Stimulated activated CD4-positive, alpha-beta T cell treated with anti-CD3 and anti-CD28 coated beads, Interleukin-4, amount 100 ng/mL, for 4 hours (primary cell): ENCODE measurements at places on chromosomes 4 and X.

DNA sequence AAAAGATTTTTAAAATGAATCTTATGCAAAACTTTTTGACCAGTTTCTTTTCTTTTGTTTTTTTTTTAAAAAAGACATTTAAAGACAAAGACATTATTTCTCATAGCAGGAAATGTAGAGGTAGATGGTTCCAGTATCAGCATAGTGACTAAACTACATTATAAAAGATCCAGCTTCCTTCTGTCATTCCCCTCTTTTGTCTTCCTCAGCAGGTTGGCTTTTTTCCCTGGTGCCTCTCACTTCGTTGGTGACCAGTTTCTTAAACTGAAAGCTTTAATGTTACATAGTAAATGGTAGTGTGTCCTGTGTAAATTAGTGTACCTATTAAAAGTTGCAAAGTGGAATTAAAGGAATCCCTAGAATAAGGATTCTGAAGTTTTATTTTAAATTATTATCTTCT is 36.1 kb downstream of the DCK start:
- no peak for DNase-seq

DNA sequence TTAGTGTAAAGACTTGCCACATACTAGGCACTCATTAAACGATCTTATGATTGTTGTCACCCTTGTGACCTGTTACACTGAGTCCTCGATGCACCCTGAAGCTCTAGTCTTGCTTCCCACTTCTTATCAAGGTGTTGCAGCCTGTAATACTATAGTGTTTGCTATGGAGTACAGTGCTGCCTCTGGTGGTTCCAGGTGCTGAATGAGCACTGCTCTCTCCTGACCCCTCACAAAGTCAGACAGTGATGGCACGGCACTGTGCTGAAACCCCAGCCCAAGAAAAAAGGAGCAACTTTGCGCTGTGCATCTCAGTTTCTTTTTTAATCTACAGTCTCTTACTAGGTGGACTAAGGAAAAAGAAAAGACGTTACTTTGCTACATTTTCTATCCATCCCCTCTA is 106.3 kb downstream of the GC start:
- no peak for DNase-seq

GRCh38 chr4:68592673-68593072 is 16.6 kb upstream of the UGT2B17 start:
- DNase-seq, result no peak

DNA sequence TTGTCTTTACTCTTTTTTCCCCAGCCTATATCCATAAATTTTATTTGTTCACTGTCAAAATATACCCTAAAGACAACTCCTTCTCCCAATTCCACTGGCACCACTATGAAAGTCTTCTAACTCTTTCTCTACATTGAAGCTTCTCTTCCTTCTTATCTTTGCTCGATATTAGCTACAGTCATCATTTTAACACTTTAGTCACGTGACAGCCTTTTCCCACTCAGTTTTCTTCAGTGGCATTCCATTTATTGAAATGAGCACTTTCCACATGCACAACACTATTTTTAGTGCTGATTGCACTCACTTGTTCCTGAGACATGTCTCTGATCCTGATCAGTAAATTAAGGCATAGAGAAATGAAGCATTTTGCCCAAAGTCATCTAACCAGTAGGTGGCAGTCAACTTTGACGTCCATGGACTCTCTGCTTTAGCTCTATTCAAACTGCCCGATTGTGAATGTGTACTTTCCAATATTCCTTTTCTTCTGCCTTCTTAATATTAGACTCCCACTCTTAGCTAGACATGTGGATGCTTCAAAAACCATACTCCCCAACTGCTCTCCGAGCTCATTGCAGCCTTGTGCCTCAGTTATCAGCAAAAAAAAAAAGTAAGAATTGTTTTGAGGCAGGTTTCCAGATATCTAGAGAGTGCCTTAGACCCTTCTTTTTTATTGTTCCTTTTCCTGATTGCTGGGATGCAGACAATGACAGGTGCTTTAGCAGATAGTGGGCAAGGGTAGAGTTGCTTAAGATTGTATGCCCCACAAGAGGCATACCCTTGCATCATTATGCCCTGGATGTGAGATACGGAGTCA is 394.4 kb upstream of the ADGRL3 start:
- DNase-seq, result no peak

DNA sequence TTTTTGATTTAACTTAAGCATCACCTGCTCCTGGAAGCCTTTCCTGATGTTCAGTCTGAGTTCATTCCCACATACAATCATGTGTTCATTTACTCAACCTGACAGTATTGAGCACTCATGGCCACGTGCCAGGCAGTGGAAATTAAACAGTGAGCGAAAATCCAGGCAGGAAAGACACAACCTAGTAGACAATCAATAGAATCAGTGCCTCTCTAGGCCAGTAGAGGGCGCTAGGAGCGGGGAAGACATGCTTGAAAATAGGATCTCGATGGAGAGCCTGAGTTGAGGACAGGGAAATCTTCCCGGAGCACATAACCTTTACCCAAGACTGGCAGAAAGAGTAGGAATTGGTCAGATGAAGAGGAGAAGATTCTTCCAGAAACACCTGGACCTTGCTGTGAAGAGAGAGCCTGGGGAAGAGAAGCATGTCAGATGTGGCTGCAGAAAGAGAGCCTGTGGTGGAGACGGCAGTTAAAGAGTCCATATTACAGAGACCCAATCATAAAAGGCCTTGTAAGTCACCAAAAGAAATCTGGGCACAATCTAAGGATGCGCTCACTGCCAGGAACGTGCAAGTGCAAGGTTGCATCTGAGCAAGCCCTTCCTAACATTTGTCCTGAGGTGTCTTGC is 103.5 kb downstream of the LDB2 start:
- peak; percentile 13 for DNase-seq

- DNase-seq, result peak; percentile 6
These were observed 123.4 kb downstream of the ASB9 start for GRCh38 chrX:15146515-15146914.

GRCh38 chr4:86825511-86825910 is 23.7 kb downstream of the SLC10A6 start:
- DNase-seq, result no peak

DNA sequence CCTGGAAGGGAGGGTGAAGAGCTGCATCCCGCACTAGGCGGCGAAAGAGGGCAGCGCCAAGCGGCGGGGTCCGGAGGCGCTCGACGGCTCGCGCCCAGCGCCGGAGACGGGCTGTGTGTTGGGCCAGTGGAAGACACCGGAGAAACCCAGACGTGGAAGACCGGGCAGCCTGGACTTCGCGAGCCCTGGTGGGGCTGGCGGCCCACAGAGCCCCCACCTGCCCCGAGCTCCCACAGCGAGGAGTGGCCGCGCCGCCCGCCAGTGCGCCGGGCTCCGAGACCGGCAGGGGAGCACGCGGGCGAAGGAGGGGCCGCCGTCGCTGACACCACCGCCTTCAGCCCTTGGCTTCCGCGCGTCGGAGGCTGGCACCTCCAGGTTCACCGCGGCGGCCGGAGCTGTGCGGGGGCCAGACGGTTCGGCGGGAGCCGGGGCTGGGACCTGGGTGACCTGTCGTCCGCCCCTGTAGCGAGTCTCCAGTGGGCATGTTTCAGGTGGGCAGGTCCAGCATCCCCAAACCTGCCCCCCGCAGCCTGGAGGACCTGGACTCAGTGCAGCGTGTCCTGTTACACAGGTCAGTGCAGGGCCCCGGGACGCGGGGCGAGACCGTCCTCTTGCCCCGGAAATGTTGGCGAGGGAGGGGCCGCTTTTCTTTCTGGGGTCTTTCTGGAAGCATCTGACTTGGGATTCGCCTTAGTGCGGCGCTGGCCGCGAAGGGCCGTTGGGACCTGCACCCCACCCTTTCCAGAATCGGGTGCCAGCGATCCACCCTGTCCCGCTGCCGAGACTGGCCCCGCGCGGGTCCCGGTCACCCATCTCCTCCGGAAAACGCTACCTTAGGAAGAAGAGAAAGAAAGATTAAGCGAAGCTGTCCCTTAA is 9.6 kb upstream of the INTU start:
- peak; percentile 2 for DNase-seq

- DNase-seq, result no peak
These were observed 98.3 kb downstream of the DCLK2 start for GRCh38 chr4:150176547-150176946.

- DNase-seq, result no peak
These were observed 79.6 kb downstream of the CENPC start for GRCh38 chr4:67465763-67466052.

DNA sequence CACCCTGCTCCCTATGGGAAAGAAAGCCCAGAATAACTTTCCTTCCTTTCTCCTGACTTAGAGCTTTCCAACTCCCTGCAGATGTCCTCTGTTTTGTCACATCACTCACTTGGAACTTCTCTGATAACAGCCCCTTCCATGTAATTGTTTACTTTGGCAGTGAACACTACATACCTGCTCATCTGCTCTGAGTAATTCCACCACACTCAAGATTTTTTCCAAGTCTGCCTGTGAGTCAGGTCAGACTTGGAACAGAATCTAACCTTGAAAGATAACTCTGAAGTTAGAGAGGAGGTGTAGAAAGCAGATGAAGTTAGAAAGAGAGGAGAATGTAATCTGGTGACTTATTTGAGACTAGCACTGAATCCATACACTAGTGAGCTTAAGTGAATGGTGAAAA is 7.4 kb downstream of the MAGEB10 start:
- DNase-seq, result no peak

- DNase-seq, result no peak
These were observed 200.6 kb downstream of the BCOR start for GRCh38 chrX:39896951-39897740.

DNA sequence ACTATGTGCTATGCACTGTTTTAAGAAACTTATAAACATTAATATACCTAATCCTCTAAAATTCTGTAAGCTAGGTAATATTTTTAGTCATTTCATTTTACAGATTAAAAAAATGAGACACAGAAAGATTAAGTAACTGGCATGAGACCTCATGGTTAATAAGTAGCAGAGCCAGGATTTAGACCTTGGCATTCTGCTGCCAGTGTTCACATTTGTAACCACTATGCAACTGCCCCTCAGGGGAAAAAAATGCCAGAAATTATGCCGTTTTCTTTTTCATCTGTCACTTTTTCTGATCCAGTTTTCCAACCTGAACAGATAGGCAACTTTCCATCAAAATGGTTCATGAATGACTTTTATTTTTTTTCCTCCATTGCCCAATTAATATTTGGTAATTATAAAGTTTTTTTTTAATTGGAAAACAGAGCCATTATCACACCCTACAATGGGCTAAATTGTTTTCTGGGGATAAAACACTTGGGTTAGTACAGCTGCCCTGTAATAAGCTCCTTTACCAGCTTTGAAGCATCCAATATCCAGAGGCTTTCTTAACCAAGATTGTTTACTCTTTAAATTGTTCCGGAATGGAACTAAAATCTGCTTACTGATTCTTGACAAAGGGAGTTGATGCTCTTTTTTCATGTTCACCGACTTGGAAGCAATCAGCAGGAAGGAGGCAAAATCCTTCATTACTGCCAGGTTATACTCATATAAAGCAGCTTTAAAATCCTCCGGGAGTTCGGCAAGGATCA is 56.4 kb upstream of the DDX60 start:
- no peak for DNase-seq

GRCh38 chr4:161828061-161828460 is 335.7 kb downstream of the FSTL5 start:
- DNase-seq, result no peak

DNA sequence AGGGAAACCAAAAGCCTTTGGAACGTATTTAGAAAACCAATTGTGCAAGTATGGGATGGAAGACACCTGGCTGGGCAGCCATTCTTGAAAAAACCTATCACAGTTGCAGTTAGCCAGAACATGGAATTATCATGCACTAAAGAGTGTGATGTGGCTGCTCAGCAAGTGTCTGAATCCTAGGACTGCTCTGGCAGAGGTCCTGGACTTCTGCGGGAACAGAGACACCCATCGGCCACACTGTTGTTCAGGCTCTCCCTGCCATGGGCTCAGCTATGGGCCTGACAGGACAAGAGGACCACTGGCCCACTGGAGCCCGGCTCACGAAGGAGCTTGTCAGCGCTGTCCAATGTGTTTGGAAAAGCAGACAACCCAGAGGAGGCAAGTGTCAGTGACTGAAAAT is 115.7 kb upstream of the GPC4 start:
- DNase-seq, result no peak

- no peak for DNase-seq
These were observed 111.5 kb downstream of the AFAP1 start for GRCh38 chr4:7828011-7828720.

DNA sequence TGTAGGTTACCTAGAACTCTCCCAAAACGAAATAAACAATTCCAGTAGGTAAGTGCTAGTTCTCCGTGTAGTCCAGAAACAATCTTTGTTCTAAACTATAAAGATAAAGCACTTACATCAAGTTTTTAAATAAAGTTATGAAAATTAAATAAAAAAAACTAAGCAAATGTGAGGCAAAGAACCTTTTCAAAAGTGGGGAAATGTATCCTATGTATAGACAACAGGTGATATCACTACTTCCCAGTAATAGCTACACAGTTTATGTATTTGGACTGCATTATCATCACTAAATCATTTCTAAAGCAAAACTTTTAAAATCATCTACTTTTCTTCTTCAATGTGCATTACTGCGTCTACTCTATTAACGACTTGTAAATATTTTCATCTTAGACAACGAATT is 2.0 kb downstream of the YTHDC1 start:
- DNase-seq, result no peak

DNA sequence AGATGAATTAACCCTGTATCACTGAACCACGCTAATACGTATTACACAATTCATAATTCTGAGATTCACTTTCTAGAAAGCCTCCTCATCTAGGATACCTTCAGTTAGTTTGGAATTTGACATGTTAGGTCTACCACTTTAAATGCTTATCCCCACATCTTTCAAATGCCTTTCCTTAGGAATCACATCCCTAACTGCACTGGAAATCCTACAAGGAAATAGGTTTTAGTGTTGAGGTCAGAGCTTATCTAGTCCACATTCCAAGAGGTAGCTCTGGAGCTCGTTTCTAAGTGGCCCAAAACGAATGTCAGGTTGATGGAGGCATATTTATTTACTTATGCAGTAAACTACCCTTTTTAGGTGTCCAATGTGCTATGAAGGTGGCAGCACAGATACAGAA is 18.0 kb downstream of the PDHA1 start:
- DNase-seq, result no peak

DNA sequence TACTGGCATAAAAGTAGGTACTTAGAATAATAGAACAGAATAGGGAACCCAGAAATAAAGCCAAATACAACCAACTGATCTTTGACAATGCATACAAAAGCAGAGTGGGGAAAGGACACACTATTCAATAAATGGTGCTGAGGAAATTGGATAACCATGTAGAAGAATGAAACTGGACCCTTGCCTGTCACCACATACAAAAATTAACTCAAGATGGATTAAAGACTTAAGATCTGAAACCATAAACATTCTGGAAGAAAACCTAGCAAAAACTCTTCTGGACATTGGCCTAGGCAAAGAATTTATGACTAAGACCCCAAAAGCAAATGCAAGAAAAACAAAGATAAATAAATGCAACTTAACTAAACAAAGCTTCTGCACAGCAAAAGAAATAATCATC is 45.6 kb downstream of the ARFIP1 start:
- no peak for DNase-seq

DNA sequence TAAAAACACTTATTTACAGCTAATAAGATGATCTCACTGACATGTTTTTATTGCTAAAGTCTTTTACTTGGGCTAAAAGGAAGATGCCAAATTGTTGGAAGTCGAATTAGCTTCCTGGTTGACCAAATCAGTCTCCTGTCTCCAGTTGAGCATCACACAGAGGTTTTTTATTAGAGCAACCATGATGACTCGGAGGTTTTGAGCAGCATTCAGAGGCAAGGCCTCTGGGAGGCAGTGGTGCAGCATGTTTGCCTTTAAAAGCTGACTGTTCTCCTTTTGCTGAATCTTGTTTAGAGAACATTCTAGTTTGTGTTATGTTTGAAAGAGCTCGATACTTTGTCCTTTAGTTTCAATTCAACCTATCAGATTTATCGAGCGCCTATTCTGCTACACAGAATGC is 2.1 kb downstream of the UCHL1 start:
- DNase-seq, result no peak
